ENCODE measurements at places on chromosomes 2 and 18.

- DNase-seq, result no peak
These were observed 54.2 kb downstream of the G6PC2 start for GRCh38 chr2:168955321-168955720.

DNA sequence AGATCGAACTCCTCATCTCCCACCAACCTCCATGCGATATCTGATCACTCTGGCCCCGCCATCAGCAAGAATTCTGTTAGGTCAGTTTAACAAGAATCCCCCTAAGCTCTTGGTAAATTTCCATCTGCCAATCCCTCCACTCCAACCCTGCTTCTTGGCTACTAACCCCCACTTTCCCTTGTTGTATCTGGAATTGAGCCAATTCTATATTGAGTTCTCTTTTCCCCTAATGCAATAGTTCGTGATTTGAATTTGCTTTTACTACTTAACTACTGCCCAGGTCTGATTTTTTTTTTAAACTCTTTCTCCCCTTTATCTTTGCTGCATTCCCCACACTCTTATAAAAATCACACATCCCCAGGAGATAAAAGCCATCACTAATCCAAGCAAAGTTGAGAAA is 159.3 kb upstream of the STK17B start:
- DNase-seq, result no peak

DNA sequence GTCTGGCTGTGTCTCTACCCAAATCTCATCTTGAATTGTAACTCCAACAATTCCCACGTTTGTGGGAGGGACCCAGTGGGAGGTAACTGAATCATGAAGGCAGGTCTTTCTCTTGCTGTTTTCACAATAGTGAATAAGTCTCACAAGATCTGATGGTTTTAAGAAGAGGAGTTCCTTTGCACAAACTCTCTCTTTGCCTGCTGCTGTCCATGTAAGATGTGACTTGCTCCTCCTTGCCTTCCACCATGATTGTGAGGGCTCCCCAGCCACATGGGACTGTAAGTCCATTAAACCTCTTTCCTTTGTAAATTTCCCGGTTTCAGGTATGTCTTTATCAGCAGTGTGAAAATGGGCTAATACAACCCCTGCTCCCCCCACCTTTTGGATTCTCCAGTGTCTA is 23.8 kb downstream of the VWA3B start:
- no peak for DNase-seq

DNA sequence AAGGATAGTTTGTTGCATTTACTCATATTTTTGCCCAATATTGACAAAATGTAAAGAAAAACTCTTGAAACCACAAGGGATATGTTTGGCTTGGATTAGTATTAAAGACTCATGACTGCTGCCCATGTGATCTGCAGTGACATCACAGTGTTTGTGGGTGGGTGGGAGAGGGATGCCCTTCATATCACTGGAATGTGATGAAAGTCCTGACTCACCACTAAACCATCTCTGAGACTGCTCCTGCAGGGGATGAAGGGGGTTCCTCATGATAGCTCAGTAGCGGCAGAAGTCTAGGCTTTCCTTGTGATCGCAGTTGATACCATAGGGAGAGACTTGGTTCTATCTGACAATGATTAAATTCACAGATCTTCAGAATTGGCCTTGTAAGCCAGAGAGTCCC is 451.2 kb downstream of the CNTNAP5 start:
- DNase-seq, result no peak

- DNase-seq, result no peak
These were observed 116.0 kb downstream of the MAP3K20 start for GRCh38 chr2:173191601-173192000.

GRCh38 chr18:5608846-5609245 is 65.0 kb upstream of the EPB41L3 start:
- DNase-seq, result no peak

- DNase-seq, result no peak
These were observed 109.1 kb downstream of the MYCN start for GRCh38 chr2:16049406-16049805.

- no peak for DNase-seq
These were observed 238.7 kb downstream of the TFCP2L1 start for GRCh38 chr2:121046335-121046734.

DNA sequence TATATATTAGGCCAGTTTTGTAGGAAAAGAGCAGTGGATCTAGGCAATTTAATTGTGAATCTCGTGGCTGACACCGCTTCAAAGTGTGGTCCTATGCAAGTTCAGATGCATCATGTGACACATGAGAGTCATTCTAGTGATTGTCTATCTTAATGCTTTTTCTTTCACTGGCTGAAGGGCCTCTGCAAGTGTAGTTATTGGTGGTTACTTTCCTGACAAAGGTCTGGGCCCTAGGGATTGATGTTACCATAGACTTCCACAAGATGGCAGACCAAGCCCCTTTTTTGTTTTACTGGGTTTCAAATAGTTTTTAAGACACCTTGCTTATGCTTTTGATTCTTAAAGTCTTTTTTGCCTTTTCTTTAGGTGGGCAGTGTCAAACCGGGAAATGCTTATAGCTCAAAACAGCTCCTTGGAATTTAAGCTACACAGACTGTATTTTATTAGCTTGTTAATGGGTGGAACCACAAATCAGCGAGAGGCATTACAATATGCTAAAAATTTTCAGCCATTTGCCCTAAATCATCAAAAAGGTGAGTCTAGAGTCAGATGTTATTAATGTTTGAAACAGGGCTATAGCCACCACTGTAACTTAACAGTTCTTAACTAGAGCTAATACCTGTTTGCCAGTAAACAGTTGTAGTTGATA is 25.9 kb downstream of the CD8A start:
- DNase-seq, result peak; percentile 60
